ENCODE measurements at places on chromosomes 1 and 21. TPM values are rescaled to one million over a fixed set of nuclear protein-coding genes. Genes with fewer than 3 reads are reported as not detected.

Gene NR1I3
- not detected for total RNA-seq

Gene OR2G6
- total RNA-seq: not detected

GRCh38 chr1:24828887-24829192 is 83.6 kb downstream of the CLIC4 start:
- DNase-seq: no peak
- H3K27ac ChIP-seq: no peak overlapping the region
- no peak overlapping the region for H3K4me3 ChIP-seq
- H3K36me3 ChIP-seq: no peaks in the 10 kb centered on the region

DNA sequence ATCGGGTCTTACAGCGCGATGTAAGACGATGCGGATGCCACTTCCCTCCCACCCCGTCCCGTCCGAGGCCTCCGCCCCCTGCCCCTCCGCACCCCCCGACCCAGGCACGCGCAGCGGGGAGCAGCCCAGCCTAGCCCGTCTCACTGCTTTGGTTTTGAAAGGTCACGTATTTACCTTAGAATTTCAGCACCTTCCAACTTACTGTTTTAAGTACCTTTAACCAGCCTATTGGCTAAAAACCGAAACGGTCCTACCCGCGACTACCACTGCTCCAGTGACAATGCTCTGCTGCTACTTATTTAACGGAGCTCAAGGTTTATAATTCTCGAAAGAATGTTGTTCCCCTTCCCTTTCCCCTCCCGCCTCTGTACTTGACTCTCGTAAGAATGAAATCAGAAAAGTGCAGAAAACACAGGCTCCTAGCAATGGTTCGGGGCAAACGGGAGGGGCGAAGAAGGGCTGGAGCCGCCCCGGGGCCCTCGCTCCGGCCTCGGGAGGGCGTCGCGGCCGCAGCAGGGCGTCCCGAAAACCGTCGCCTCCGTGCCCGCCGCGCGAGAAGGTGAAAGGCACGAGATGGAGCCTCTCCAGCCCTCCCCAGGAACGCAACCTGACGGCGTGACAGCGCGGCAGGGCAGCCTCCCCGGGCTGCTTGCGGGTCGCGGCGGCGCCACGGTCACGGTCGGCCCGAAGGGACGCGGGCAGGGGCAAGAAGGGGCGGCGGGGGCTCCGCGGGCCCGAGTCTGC is 667 bp downstream of the TMEM50B start:
- peak overlapping the region; percentile 74 for H3K27ac ChIP-seq
- peak; percentile 49 for DNase-seq
- peaks cover 21% of the 10 kb centered on the region for H3K4me1 ChIP-seq
- H3K36me3 ChIP-seq: no peaks in the 10 kb centered on the region
- H3K4me3 ChIP-seq: peak overlapping the region; percentile 90

Data from activated CD4-positive, alpha-beta memory T cell treated with anti-CD3 and anti-CD28 coated beads, Interleukin-2, amount 10 ng/mL, durations not matched to agents 7 days and 5 days (primary cell).